ENCODE measurements at places on chromosomes 7 and 10.

GRCh38 chr7:111113263-111114017 is 22.5 kb downstream of the LRRN3 start:
- DNase-seq, result no peak

DNA sequence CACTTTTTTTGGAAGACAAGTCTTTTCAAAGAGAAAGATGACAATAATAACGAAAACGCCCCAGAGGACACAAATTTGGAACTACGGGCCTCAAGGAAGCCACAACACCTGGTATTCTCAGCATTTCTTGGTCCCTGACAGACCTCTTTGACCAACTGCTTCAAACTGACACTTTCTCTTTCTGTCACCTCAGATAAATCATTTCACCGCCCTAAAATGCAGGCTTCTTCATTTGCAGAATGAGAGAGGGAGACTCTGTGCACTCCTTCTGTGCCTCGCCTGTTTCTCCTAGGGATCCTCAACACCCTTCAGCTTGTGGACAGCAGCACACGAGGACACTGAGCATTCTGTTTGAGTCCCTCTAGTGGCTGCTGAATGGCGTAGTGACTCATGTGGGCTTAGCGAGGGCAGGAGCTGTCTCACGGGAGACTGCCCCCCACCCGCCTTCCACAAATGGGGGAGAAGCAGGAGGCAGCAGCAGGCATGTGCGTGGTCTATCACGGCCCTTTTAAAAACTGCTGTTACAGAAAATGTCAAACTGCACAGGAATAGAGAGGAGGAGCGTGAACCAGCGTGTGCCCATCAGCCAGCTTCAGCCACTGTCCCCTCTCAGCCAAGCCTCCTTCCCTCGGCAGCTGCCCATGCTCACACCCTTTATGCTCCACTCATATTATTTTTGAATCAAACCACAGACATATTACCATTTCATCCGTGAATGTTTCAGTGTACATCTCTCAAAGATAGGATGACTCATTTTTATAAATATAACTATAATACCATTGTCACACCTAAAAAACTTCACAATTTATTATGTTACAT is 41.4 kb downstream of the GSDME start:
- DNase-seq, result no peak

GRCh38 chr7:139354729-139355128 is 5.0 kb upstream of the LUC7L2 start:
- no peak for DNase-seq

GRCh38 chr7:42947521-42947920 is 15.3 kb downstream of the MRPL32 start:
- DNase-seq, result no peak

- no peak for DNase-seq
These were observed 1.3 kb upstream of the BMPER start for GRCh38 chr7:33903791-33904680.

DNA sequence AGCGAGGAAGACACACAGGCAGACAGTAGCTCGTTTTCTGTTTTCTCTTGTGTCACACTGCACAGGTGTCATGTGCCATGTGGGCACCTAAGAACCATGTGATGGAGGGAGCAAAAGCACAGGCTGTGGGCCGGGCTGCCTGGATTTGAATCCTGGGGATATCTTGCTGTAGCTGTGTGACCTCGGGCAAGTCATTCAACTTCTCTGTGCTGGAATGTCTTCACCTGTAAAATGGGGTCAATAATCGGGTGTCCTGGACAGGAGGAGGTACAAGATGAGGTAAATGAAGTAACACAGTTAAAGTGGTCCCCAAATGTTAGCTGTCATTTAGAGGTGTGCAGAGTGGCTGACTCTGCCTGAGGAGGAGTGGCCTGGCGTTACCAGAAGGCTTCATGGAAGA is 246.9 kb downstream of the RPS24 start:
- DNase-seq, result no peak

GRCh38 chr7:83166781-83167180 is 4.1 kb upstream of the PCLO start:
- no peak for DNase-seq

GRCh38 chr7:47539398-47540052 is 42.4 kb downstream of the TNS3 start:
- no peak for DNase-seq

DNA sequence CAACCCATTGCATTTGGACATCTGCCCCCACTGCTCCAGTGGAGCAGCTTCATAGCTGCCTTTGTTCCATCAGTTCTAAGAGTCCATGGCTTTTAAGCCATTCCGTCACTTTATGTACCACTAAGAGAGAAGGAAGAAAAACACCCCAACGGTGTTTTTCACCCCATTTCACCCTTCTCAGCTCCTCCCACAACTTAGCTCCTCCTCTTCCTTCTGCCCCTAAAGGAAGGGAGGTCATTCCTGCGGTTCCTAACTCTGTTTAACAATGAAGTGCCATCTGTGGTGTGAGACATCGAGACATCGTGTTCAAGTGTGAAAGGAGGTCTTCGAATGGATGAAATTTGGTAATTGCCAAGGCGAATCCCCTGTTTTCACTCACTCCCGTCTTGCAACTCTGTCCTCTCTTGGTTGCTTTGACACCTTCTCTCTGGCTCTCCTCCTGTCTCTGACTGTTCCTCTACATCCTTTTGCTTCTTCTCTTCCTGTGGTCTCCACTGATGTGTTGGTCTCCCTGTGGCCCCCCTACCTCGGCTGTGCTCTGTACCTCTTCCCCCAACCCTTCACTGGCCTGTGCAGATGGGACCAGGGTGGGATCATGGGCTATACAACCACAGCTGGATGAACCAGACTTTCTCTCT is 23.0 kb downstream of the SMKR1 start:
- no peak for DNase-seq

DNA sequence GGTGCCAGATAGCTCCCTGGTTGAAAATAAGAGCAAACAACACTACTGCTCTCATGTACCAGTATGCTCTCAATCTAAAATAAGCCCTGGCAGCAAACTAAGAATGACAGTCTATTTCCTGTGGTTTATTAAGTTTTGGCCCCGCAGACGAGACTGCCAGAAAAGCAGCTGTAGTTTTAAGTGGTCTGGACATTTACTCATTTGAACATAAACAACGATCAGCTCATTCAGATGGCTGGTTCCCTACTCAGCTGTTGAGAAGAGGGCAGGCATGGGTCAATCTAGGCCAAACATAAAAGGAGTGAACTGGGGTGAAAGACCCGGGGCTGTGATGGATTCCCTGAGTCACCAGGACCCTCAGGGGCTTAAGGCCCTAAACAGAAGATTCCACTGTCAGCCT is 4.5 kb downstream of the TRIL start:
- DNase-seq, result no peak

GRCh38 chr10:11329062-11329673 is 282.3 kb downstream of the USP6NL start:
- no peak for DNase-seq

DNA sequence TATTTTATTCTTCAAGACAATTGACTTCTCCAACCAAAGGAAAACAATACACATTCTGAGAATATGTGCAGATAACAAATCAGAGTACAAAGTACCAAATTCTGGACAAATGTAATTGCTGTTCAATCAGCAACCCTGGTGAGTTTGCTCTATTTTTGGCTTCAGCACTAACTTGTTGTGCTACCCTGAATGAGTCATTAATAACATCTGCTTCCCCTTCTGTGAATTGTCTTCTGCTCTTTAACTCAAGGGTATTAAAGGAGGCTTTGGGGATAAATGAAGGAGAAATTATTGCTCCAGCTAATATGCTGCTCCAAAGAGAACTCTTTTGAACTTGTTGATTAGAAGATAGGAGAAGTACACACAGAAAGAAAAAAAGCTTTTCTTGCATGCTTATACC is 459.3 kb downstream of the HTR7 start:
- no peak for DNase-seq

GRCh38 chr10:117554241-117554814 is 11.8 kb downstream of the EMX2 start:
- no peak for DNase-seq

DNA sequence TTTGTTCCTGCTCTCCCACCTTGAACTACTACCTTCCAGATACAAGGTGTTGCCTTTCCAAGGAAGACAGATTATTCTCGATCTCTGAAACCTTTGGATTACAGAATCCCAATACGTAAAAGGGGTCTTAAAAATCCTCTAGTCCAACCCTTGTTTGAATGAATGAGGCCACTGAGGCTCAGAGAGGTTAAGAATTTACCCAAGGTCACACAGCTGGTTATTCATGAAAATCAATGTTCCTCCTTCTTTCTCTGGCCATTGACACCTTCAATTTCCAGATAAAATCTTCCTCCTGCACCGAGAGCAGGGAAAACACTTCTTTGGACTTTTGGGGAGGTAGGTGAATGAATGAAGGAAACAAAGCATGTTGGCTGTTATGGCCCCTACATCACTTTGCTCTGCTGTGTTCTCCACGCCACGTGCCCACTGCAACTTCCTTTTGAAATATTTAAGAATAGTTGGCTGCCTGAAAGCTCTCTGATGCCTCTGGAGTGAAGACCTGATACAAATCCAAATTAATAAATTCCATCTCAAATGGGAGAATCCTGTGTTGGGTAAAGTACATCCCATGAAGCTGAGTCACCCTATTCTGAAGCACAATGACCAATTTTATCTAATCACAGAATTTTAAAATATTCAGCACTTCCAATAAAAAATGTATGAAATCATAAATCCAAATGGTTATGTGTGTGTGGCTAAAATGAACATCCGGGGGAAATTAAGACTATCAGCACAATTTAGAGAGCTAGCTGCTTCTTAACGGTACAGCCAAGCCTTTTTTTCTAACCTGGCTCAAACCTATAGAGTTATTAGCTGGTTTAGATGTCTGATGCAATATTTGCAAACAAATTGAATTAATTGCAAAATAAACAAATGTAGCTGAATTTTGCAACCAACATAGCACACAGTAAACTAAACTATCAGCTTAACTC is 7.3 kb downstream of the SVIL start:
- no peak for DNase-seq

DNA sequence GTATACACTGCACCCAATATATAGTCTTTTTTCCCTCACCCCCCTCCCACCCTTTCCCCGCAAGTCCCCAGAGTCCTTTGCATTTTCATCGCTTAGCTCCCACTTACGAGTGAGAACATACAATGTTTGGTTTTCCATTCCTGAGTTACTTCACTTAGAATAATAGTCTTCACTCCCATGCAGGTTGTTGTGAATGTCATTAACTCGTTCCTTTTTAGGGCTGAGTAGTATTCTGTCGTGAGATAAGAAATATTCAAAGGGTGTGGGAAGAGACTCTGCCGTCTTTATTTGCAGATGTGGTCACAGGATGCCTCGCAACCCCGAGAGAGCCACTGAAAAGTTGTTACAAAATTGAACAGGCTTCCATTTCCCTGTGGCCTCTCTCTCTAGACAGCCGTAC is 137.9 kb upstream of the SH2B2 start:
- no peak for DNase-seq

DNA sequence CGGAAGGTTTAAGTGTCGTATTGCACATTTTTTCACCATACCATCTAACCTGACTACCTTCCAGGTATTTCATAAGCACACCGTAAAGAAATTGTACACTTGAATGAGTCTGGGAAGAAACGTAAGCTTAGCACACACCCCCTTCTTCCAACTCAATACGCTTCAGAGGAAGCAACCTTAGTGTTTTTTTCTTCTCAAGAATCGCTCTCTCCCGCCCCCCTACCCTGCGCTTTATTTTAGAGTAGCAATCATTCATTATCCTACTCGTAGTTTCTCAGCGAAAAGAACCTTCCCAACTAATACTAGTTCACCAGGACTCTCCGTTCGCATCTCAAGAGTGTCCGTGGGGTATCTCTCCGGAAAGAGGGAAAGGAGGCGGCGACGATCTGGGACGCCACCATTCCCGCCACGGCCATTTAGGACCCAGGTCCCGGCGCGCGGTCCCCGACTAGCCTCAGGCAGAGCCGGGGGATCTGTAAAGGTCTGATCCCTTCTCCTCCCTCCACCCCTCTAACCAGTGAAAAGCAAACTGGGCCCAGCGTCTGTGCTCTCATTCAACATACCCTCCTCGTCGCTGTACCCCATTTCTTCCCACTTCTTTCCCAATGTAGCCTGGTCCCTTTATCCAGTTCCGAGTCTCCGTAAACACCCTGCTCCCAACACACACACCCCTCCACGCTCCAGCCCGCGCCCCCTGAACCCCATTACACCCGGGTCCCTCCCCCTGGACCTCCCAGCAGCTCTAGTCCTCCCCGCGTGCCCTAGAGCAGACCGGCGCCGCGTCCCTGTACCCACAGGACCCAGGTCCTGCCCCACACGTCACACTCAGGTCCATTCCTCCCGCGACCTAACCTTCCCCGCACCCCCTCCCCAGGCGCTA is 16.0 kb downstream of the MYOZ1 start:
- DNase-seq, result no peak

- DNase-seq, result no peak
These were observed 11.7 kb downstream of the CYP26A1 start for GRCh38 chr10:93085272-93085859.

DNA sequence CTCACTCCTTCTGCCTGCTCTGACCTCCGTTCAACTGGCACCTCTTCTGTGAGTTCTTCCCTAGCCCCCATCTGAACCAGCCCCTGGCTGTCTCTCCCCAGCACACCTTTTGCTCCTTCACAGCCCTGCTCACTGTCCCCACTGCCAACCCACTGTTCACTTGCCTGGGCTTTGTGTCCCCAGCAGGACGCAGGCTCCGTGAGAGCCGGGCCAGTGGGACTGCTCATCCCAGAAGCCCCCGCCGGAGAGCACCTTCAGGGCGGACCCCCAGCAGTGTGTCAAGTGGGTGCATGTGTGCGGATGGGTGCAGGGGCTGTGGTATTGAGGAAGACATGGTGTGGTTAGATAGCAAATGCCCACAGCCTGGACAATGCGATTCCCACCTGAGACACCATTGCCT is 148.4 kb upstream of the RNF32 start:
- no peak for DNase-seq

DNA sequence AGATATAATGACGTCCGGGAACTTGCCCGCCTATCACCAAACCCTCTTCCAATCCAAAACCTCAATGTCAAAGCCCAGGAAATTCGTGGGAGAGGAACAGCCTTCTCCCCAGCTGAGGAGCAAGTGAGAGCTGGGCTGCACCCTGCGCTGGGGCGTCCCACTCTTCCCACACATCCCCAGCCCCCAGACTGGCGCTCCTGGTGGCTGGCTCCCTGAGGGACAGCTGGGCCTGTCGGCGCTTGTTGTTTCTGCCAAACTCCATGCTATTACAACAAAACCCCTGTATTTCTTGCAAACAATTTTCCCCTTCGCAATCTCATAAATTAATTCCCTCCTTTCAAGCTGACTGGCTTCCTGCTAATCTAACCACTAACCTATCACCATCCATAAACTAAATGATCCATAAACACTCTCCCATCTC is 53.0 kb downstream of the GRID1 start:
- no peak for DNase-seq

GRCh38 chr10:127947211-127947610 is 40.3 kb downstream of the PTPRE start:
- DNase-seq, result no peak

GRCh38 chr10:117419921-117420320 is 44.7 kb upstream of the PDZD8 start:
- no peak for DNase-seq

- DNase-seq, result no peak
These were observed 76.1 kb upstream of the PITRM1 start for GRCh38 chr10:3248526-3249306.

DNA sequence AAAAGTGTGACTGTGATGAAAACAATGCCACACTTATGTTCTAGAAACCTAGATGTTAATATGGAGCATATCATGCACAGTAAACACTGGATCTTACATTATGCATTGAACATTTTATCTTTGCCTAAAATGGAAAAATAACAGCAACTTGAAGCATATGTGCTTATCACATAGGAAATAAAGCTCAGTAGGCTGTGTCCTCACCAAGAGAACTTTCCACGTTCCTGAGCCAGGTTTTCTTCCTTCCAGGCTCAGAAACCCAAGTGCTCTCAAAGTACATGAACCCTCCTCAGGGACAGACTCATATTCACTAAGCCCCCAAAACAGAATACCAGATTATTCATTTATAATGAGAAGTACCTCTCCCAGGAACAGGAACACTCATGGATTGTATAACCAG is 79.4 kb upstream of the PRKAR2B start:
- no peak for DNase-seq

Measured in T-cell (primary cell).